ENCODE measurements at places on chromosomes 6 and 20.

DNA sequence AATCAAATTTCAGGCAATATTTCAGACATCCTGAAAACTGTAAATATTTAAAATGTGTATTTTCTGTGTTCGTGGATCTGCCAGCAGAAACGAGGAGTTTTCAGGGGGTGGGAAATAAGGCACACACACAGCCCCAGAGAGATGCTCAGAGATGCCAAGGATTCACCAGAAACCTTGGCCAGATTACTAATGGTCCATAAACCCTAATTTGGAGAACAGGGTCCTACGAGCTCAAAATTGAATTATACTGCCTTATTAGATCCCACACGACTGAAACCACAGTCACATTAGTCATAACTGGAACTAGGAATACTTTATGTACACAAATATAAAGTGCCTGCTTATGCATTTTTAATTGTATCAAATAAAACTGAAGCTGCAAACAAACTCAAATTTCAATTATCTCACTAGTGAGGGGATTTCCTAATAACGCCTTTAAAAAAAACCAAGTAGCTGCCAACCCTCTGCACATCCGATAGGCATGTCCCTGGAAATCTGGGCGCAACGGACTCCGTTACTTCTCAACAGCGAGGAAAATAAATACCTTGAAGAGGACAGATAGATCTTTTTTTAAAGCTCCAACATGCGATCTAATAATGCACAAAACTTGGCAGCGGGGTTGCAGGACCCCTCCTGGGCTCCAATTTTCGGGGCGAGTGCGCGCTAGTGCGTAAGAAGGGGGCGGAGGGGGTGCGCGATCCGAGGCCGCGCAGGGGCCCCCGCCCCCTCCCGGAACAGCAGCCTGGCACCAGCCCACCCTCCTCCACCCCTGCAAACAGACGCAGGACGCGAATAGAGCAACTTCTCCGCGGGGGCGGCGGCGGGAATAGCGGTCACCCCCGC is 897 bp downstream of the CHD6 start:
- DNase-seq, result no peak

DNA sequence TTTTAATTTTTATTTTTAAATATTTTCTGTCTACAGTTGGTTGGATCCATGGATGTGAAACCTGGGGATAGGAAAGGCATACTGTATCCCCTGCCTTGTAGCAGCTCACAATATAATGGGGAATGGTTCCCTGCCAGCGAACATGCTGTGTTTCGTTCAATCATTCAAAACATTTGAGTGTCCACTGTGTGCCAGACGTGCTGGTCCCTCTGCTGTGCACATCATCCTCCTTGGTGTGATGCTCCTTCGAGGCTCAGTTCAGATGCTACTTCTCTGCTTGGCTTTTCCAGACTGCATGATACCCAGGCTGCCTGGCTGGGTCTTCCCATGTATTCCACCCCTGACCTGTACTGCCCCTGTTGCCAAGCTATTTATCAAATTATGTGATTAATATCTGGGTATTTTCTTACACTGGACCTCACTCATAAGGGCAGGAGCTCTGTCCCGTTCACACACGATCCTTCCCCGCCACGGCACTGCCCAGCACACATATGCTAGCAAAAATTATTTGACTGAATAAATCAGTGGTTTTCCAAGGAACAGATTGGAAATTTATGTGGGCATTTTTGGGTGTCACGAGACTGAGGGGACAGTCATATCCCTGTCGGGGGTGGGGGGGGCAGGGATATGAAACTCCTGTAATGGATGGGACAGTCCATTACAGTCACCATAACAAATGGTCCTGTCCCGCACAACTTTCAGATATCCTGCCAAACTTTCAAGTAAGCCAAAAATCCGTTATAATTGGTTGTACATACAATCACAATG is 4.9 kb downstream of the SDCBP2 start:
- no peak for DNase-seq

GRCh38 chr20:50003253-50003656 is 20.5 kb downstream of the SNAI1 start:
- DNase-seq, result no peak

GRCh38 chr20:37516811-37517750 is 4.0 kb upstream of the NNAT start:
- no peak for DNase-seq

DNA sequence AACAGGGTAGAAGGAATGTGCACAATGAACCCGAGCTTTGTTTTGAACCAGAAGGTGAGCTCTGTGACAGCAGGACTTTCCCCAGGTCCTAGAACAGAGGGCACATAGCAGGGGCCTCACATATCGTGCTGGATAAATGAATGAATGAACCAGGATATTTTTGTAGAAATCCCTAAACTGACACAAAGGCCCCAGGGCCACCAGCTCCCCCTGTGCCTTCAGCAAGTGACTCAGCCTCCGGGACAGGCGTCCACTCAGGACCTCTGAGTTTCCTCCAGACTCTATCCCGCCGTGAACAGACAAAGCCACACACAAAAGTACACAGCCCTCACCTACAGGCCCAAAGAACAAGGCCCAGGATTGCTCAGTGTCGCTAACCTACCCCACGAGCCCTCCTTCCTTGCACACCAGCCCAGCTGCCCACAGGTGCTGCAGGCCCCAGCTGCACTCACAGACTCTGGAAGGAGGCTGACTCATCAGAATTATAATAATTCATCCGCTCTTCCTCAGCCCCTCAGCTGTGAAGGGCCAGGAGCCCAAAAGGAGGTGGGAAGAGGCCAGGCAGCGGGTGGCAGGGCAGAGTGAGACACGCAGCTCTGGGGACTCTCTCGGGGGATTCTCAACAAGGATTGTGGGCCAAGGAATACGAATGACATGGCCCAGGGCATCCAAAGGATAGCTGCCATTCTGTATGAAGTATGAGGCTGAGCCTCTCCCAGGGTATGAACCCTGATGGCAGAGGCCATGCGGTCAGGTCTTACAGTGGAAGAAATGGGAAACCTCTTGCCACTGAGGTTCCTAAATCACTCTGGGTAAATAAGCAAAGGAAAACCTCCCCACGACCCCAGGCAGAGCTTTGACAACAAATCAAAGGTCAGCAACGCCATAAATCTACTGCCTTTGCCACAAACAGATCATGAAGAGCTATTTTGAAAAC is 40.9 kb downstream of the SUMO4 start:
- no peak for DNase-seq

DNA sequence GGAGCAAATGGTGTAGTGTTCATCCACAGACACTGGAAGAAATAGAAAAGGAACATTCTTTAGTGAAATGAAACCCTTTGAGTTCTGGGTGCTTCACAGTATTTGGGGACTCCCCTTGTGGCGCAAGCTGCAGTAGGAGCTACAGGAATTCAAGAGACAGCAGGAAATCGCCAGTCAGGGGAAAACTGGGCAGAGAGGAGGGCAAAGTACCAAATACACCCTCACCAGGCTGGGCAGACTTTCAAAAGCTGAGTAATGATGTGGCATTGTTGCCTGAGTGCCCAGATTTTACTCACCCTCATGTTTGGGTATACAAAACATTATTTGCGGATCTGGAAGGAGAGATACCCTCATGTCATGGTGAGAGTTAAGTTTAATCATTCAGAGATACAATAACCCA is 97.9 kb downstream of the SOD2 start:
- DNase-seq, result no peak

DNA sequence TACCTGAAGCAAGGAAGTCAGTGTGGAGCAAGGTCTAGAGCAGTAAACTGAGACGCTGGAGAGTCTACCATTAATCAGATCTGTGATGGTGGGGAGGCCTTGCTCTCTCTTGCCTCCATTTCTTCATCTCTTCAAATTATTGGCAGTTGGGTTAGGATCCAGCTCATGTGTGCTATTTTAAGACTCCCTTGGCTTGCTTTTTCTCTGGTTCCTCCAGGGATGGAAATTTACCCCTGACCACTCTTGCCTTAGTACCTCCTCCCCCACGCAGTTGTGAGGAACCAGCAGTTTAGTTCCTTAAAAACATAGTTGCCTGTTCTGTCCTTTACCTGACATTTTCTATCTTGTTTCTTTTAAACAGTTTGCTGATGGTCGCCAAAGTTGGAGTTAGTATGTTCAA is 7.4 kb downstream of the TMEM14C start:
- DNase-seq, result no peak

DNA sequence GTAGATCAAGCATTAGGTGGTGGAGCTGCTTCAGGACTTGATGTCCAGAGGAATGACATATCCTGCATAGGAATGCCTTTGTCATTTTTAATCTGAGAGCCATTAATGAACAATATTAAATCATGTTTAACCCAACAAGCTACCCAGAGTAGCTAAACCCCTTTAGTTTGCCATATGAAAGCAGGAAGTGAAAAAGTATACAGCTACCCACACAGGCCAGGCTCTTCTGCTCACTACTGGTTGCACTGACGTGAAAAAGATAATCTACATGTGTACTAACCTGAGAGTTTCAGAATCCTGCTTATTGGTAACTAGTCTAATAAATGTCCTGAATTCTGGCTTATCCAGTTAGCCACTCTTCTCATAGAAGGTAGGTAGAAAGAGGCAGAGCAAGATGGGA is 19.9 kb downstream of the GLYATL3 start:
- DNase-seq, result no peak

- no peak for DNase-seq
These were observed 88.8 kb upstream of the HS3ST5 start for GRCh38 chr6:114431641-114432040.

GRCh38 chr6:154496793-154497517 is 13.5 kb downstream of the CNKSR3 start:
- no peak for DNase-seq

DNA sequence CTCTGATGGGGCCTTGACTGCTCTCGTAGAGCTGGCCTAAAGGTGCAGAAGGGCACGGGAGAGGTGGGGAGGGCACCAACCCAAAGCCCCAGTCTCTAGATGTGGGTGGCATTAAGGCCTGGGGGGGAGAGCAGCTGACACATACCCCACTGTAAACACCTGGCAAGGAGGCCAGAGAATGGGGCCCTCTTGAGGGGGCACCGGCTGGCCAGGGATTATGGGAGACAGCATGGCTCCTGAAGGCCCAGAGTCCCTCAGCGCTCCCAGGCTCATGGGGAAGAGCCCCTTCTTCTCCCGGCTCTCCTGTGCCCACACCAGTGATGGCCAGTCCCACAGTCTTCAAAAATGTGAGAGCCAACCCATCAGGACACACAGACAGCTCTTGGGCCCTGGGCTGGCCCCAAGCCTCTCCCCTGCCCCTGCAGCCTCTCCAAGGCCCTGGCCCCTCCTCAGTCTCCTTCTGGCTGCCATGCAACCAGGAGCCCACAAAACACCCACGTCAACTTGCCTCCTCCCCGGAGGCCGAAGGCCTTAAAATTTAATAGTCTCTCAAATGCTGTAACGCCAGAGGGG is 58.2 kb upstream of the FOXP4 start:
- no peak for DNase-seq

GRCh38 chr6:105896052-105896820 is 189.9 kb upstream of the PRDM1 start:
- no peak for DNase-seq

DNA sequence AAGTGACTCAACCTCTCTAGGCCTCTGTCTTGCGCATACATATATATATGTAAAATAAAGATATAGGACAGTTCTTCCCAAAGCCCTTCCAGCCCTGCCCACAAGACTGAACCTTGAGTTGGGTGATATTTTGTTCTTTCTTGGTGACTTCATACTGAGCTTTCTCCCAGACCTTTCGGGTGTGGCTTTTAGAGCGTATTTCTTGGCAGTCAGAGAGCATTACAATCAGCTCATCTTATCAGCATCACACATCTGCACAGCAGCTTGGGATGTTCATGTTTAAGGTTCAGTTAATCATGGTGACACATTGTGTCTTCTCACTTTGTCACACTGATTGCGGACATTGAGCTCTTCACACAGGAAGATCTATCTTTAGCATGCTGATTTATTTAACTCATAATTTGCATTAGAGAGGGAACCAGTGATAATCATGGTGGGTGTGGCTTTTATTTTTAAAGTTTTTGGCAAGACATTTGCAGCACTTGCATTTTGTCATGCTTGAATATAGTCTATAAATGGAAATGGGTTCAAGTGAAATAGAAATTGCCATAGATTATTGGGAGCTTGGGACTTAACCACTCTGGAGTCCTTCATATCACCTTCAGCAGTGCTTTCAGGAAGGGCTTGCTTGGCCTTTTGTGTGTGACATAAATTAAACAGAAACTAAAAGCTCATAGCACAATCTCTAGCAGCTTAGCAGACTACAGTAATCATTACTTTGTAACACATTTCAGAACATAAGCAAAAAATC is 8.3 kb downstream of the KIF3B start:
- DNase-seq, result peak; percentile 1

DNA sequence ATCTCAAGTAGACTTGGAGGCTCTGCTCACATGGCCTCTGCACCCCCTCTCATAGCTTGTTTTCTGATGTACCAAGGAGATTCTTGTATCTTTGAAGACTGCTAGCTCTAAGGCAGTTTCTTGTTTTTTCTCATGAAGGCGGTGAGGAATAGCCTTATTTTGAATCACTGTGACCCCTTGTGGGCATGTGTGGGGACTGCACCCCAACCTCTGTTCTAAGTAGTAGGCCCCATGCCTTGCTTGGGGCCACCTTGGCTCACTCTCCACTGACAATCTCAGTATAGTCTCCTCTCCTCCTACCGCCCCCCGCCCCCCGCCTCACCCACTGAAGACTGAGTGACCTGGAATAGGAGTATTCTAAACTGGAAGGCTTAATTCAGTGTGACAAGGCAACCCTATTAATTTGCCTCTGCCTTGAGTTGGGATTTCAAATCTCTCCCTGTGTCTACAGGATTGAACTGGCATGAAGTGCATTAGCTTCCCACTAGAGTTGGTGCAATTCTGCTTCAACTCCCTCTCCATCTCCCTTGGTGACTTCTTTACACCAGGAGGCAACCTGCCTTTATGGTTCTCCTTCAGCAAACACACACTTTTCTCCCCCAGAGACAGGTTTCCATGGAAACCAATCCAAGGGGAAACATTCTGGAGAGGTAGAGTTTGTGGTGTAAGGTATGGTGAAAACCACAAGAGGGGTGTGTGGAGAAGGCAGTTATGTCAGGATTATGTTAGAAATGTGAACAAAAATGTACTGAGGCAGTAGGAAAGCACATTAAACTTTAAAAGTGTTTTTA is 75.4 kb upstream of the ECI2 start:
- peak; percentile 2 for DNase-seq

DNA sequence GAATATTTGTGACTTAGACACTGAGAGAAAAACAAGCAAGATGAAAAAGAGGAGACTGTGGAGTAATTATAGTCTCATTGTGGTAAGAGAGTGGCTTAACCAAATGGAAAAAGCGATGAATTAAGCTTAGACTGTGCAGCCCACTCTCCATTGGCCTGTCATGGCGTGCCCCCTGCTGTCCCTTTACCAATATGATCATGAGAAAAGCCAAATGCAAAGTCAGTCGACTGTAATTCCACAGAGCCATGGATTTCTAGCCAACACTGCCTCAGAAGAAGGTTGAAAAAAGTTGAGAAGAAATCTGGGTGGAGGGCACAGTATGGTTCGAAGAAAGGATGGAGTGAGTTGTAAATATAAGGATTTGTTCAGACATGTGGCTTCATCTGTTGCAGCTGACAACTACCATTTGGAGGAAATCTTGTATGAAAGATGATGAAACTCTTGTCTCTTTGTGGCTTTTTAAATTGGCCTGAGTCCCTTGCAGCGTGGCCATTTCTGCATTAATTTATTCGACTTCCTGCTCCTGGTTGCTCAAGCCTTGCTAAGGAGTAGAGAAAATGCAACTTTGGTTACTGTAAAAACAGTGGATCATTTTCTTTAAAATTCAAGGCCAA is 251.4 kb downstream of the DOK5 start:
- no peak for DNase-seq

Measured in stimulated activated CD8-positive, alpha-beta memory T cell treated with anti-CD3 and anti-CD28 coated beads, Interleukin-2, amount 100 ng/mL, for 1 hour (primary cell).